ENCODE measurements at places on chromosomes 6 and 20.
A peak's percentile ranks its signal among the peaks of the same experiment; 100 is the strongest.

DNA sequence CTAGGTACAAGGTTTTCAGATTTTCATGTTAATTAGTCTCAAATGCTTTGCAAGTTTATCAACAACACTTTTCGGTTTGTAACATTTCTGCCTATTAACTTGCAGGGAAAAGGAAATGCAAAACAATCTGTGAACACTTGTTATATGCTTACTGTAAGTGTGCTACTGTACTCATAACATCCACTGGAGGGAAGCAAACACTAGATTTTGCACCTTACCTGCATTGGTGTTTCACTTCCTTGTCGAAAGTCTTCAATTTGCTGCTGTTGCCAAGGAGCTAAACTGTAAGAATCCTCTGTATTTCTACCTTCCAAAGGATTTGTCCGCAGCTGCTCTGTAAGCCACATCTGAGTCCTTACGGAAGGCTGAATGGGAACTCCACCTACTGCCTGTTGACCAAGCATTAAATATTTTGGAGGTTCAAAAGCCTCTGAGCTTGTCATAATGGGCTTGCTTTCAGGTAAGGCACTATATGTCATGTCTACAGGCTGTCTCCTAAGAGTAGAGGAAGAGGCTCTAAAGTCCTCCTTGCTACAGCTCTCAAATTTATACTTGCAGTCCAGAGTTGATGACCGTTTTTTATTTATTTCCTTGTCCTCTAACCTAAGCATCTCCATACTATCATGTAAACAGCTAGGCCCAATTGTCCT lies 17.3 kb downstream of the PLN start:
- DNase-seq: no peak

GRCh38 chr6:107585815-107586435 lies 96.0 kb downstream of the SOBP start:
- DNase-seq: no peak

GRCh38 chr20:1334761-1335160 lies 5.8 kb upstream of the SDCBP2 start:
- DNase-seq: no peak

- no peak for DNase-seq
Observed at GRCh38 chr20:40890181-40890580, 138.4 kb upstream of the TOP1 start.

DNA sequence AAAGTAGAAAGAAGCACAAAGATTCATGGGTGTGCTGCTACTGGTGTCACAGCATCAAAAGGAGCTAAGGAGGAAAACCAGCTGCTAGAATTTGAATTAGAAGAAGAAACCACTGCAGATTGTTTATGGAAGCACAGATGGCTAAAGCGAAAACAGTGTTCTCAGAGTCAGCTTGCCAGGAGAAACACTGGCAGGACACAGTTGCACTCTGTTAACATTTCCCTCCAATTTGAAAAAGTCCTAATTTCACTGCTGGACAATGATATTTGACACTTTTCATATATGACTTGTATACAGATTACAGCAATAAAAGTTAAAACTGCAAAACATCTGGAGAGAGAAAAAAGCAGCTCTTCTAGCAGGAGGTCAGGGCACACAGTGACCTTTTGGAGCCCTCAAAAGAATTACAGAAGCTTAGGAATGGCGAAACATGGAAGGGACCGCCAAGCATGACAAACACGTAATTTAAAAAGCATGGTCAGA lies 314.5 kb downstream of the COL12A1 start:
- peak; percentile 86 for DNase-seq

GRCh38 chr6:167464177-167464576 lies 139.3 kb downstream of the TTLL2 start:
- DNase-seq: no peak

GRCh38 chr6:154732538-154733182 lies 556 bp upstream of the SCAF8 start:
- peak; percentile 66 for DNase-seq

DNA sequence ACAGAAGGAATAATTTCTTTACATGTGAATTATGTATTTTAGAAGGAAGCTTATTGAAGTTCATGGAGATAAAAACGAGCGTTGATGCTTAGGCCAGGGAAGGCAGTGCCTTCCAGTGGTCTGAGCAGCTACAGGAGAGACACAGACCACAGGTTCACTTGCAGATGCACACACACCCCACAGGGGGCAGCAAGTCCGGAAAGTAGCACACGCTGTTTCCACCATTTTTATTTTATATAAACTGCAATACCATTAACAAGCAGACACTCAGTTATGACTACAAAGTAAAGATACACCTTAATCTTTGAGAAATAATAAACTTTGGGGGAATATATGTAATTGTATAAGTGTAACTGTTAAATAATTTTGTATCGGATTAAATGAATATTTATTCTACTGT lies 13.5 kb upstream of the DACT2 start:
- no peak for DNase-seq

DNA sequence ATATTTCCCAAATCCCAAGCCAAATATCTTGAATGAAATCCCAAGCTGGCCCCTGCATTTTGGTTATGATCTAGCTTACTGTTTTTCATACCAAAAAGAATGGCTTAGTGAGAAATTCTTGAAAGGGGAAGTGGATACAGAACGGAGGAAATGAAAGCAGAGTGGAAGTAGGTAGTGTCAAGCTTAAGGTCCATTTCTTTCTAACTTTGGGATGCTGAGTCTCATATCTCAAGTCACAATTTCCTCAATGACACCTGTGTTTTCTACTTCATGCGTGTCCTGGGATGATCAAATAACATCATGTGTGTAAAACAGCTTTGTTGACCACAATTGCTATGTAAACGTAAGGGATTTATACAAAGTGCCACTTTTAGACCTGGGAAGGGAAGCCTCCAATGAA lies 238.8 kb upstream of the SLC35B3 start:
- no peak for DNase-seq

- DNase-seq: no peak
Observed at GRCh38 chr20:62308102-62308822, 5.5 kb downstream of the ADRM1 start.

- DNase-seq: no peak
Observed at GRCh38 chr6:76347539-76347938, 275.1 kb upstream of the IMPG1 start.

GRCh38 chr6:120938164-120938875 lies 396.0 kb downstream of the TBC1D32 start:
- DNase-seq: no peak

- no peak for DNase-seq
Observed at GRCh38 chr6:27777126-27777525, 135.1 kb downstream of the OR2B2 start.

DNA sequence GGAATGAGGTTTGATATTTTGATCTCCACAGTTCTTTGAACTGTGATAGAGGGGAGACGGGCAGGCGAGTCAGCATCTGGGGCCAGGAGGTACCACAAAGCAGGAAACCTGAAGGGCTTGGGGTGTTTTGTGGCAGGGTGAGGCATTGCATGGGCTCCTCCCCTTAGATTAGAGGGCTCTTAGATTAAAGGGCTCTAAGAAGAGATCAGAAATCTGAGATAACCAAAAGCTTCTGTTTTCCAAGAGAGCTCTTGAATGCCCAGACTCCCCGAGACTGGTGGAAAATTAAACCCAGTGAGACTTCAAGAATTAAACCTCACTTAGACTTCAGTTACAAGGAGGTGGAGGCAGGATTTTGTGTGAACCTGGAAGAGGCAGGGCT lies 2.4 kb upstream of the GPX5 start:
- no peak for DNase-seq

- DNase-seq: no peak
Observed at GRCh38 chr6:150176659-150177058, 33.8 kb downstream of the PPP1R14C start.

GRCh38 chr20:52971498-52972189 lies 514 bp upstream of the TSHZ2 start:
- no peak for DNase-seq

DNA sequence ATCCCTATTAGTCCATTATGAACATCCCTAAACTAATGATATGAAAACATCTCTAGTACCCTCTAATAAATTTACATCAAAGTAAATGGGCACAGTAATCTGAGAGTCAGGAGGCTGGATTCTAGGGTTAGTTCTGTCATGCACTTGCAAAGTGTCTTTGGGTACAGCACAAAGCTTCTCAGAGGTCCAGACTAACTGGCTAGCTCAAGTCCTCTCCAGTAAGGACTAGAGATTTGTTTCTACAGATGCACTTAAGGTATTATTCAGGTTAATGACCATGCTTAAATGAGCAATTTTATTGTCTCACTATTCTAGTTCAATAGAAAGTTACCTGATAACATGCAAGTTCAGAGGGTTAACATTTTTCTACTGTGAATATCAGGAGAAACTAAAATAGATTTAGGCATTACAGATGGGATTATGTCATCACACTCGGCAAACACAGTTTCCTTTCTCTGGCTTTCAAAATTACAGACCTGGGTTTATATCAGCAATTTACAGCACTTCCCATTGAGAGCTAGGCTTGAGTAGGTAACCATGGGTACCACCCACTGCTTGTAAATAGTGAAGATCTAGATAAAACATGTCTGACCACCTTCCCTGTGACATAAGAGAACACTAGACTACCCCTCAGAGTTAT lies 402.9 kb upstream of the RUNX2 start:
- peak; percentile 14 for DNase-seq

DNA sequence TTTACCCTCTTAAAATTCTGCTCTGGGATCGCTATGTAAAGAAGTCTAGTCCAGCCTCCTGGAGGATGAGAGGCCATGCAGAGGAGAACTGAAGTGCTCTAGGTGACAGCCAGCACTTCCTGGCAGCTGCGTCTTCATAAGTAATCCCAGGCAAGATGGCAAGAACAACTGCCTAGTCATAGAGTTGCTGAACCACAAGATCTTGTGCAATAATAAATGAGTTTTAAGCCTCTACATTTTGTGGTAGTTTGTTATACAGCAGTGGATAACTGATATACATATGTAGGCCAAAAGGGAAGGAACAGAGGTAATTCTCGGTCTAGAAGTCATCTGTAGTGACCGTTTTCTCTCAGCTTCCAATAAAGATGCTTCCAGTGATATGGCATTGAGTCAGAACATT lies 103.8 kb upstream of the FLRT3 start:
- peak; percentile 86 for DNase-seq

DNA sequence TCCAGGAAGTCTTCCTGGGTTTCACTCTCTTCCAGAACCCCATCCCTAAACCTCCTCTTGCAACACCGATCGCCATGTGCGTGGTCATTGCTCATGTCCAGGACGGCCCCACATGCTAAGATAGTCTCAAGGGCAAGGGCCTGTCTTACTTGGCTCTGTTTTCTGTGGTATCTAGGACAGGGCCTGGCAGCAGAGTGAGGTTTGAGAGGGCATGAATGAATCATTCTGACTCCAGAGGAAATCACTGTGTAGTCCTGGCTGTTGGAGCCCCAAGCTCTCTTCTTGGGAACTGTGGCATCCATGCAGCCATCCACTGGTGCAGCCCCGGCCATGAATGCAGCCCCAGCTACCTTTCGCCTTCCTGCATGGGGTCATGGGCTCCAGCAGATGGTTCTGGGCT lies 12.4 kb downstream of the SIRPA start:
- peak; percentile 66 for DNase-seq

DNA sequence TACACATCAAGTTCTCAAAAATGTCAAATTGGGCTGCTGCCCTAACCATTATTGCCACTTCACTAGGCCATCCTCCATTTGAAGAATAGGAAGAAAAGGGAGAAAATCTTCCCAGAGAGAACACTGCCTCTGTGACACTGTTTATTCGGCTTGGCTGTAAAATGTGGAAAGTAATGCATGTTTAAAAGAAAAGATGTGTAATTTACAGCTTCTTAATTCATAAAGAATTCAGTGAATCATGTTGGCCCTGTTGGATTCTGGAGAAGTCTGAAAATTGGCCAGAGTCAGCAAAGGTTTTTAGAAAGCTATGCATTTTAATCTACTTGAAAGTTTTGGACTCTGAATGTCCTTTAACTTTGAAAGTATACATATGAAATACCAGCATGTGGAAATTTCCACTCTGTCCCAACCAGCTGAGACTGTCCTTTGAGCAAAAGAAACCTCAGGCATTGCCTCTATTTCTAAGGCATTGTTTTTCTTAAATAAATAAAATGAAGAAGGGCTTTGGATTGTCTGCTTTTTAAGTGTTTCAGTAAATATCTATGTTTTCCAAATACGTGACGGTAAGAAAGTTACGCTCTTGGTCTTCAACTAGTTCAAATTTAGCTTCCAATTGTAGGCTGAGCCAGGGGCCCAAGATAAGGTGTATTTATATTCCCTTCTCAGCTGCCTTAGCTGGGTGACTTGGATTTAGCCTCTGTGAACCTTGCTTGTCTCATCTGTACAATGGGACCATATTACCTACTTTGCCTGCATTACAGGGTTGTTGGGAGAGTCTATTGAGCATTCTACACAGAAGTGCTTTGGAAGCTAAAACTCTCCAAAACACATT lies 222.2 kb downstream of the UST start:
- DNase-seq: peak; percentile 27

- DNase-seq: peak; percentile 25
Observed at GRCh38 chr6:142783499-142783898, 161.5 kb downstream of the HIVEP2 start.

- no peak for DNase-seq
Observed at GRCh38 chr20:61115364-61116065, 136.5 kb upstream of the CDH4 start.

- no peak for DNase-seq
Observed at GRCh38 chr6:78966542-78966941, 99.2 kb downstream of the IRAK1BP1 start.

DNA sequence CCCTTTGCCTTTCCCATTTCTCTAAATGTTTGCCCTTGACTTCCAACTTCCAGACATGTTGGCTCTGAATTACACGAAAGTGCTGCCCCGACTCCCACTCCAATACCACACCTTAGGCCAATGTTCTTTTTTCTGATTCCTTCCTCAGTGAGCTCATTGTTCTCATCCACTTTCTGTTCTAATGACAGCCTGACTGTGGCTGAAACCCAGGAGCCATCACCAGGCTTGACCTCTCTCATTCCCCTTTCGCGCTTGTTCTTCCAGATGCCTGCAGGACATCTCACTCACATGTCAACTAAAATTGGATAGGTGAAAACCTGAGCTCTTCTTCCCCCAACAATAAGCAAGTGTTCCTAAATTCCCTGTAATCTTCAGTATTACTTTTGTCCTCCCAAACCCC lies 40.4 kb downstream of the PTPRK start:
- no peak for DNase-seq

DNA sequence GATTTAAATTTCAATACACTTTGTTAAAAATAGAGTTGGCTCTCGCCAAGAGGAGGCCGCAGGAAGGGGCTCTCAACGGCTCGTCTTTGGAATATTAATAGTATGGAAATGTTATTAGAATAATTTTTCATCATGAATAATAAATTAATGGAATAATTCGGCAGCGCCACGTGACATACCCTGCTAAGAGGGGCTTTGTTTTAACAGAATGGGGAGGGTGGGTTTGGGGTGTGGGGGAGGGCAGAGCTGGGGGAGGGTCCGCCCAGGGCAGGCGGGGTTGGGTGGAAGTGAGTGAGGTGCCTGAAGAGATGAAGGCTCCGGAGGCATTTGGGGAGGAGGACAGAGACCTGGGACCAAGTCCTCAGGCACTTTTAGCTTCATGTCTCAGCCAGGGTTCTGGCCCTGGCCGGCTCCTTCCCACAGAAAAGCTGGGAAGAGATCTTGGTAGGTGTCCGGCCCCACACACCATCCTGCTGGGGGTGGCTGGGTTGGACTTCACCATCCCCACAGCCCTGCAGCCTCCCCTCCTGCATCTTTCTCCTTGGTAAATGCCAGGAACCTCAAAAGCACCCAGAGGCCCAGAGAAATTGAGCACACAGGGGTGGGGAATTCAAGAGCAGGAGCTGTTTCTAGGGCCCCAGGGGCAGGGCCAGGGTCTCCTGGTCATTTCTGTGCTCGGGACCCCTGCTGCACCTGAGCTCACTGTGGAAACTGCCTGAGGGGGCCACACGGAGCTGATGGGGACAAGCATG lies 93.6 kb upstream of the BHLHE23 start:
- DNase-seq: no peak

- DNase-seq: peak; percentile 28
Observed at GRCh38 chr6:137697267-137697938, 169.7 kb upstream of the TNFAIP3 start.

- DNase-seq: no peak
Observed at GRCh38 chr20:3093861-3094361, 9.4 kb upstream of the AVP start.
